ENCODE measurements at places on chromosomes 13 and 19.

GRCh38 chr13:72963762-72964161 is 95.0 kb upstream of the KLF5 start:
- DNase-seq: no peak

- DNase-seq: no peak
Observed at GRCh38 chr19:31583148-31583547, 233.9 kb upstream of the TSHZ3 start.

GRCh38 chr19:21751384-21751783 is 16.0 kb downstream of the ZNF100 start:
- DNase-seq: no peak

DNA sequence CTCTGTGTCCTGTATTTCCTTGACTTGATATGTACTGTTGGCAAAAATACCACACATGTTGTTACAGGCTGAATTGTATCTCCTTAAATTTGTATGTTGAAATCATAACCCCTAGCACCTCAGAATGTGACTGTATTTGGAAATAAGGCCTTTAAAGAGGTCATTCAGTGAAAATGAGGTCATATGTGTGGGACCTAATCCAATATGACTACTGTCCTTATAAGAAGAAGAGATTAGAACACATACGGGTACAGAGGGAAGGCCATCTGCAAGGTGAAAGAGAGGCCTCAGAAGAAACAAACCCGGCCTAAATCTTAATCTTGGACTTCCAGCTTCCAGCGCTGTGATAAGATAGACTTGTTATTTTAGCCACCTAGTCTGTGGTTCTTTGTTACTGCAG is 202.5 kb downstream of the NUFIP1 start:
- no peak for DNase-seq

DNA sequence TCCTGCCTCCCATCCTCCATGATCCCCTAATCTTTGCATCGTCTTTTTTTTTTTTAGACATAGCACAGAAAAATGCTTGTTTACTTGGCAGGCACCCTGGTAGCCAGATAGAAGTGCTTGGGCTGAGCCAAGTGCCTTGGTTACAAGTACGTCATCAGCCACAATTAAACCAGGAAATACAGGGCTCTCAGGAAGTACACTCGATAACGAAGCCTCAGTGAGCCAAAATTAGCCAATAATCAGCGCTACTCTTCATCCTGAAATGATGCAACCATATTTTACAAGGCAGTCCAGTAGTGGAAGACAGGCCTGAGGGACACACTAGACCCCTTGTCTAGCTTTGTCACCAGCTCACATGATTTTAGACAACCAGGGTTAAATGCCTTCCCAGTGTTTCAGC is 194.0 kb upstream of the NBEA start:
- DNase-seq: no peak

- no peak for DNase-seq
Observed at GRCh38 chr19:1470305-1471009, 8.6 kb downstream of the C19orf25 start.

- DNase-seq: no peak
Observed at GRCh38 chr13:92255526-92255925, 857.1 kb downstream of the GPC5 start.

GRCh38 chr13:47673009-47673850 is 327.8 kb downstream of the SUCLA2 start:
- peak; percentile 89 for DNase-seq

DNA sequence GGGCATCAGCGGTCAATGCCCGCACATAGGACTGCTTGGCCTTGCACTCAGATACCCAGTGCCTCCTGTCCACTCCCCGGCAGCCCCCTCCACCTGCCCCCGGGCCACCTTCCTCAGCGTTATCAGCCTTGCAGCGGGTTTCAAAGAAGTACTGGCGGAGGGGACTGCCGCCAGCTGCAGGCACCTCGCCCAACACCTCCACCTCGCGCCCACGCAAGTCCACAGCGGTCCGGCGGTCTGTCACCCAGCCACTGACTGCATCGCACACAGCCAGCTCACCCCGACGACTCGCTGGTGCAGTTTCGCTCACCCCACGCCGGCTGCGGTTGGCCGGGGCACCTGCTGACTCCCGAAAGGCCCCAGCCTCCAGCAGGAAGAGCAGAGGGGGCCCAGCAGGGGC is 3.2 kb downstream of the NTF4 start:
- no peak for DNase-seq

DNA sequence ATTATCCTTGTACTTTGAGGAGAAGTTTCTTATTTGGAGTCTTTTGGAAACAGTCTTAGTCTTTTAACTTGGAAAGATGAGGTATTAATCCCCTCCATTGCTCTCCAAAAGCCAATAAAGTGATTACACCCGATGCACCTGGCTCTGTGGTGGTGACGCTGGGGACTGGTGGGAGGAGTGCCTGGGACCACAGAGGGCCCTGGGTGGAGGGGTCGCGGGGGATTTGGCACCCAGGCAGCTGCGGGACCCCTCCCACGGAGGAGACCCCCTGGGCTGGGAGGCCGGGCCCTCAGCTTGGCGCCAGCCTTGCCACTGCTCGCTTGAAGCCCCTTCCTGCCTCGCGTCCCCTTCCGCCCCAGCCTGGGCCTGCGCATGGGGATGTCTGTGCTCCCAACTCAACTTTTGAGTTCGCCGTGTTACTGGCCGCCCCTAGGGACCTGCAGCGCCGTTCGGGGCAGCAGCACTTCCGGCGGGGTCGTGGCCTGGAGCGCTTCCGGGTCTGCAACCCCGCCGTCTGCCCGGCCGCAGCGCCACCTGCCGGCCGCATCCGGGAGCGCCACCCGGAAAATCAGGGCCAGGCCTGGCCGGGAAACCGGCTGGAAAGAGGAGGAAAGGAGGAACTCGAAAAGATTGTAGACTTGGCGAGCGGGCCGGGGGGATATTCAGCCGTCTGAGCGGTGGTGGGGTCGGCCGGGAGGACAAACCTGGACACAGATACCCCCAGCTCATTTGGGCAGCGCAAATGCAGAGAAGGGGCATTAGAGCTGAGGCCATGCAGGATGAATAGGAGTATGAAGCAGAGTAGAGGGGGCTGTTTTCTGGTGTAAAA is 8.4 kb downstream of the PEAK3 start:
- DNase-seq: no peak

DNA sequence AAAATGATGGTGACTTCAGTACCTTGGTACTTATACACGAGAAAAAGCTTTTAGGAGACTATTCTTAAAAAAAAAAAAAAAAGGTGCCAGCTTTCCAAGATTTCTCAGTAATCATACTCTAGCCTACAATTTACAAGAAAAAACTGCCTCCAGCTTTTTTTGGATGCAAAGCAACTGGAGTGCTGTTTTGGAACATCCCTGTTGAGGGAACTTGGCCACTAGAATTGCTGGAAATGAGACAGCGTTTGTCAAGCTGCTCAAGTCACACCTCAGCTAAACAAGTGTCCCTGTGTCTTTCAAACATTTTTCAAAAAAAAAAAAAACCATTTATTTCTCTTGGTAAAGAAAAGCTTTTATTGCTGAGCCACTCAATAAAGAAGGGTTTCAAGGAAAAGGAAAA is 413.1 kb upstream of the ARGLU1 start:
- DNase-seq: no peak

DNA sequence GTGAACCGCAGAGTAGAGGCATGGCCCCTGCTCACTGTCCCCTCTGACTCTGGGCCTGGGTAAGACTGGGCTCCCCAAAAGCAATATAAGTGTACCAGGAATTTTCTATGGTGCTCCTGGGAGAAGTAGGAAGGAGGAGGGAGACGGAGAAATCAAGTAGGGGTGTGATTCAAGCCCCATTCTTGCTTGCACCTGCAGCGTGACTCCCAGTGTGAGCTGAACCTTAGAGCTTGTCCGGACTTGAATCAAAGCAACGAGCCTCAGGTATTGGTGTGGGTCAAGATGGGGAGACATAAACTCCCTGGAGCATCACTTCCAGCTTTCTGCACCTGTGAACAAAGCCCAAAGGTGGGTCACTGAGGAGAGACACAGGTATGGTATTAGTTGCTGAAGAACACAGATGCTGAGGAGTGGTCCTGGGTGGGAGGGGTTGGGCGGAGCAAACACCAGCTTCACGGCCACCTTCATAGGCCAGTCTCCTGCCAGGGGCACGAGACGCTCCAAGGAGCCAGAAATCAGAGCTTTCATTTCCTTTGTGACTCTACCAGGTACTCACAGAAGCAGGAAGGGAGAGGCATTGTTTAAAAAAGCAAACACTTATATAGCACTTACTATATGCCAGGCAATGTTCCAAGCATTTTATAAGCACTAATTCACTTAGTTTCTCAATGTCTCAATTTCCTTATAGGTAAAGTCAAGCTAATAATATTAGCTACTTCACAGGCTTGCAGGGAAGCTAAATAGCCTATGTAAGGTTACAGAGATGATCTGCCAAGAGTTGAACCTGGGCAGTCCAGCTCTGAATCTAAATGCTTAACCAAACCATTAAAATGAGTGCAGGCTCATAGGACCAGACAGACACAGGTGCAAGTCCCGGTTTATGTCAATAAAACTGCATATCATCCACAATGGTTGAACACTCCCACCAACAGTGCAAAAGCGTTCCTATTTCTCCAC is 775.3 kb downstream of the UQCRFS1 start:
- DNase-seq: no peak

- DNase-seq: no peak
Observed at GRCh38 chr13:43074824-43075510, 51.6 kb downstream of the DNAJC15 start.

DNA sequence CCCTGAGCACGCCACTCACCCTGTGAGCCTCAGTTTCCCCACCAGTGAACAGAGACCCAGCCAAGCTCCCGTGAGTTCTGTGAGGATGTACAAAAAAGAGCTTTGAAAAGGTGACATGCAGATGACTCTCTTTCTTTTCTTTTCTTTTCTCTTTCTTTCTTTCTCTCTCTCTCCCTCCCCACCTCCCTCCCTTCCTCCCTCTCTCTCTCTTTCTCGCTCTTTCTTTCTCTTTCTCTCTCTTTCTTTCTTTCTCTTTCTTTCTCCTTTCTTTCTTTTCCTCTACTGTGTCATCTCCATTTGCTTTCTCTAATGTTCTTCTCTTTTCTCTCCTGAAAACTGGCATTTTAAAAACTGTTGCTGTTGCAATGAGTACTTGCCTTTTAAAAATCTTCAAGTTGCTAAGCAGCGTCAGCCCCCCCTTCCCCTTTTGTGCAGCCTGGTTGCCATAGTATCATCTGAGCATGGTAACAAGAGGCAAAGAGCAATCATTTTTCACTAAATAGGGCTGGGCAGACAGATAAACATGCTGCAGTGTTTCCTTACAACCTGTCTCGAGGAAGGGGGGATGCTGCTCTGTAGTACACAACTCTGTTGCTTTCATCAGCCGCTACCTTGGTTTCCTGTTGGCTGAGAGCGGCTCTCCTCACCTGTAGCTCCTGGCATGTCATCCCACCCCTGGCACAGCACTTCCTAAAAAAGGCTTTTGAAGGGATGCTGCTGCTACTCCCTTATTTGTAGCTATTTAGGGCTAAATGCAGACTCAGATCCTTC is 108.7 kb upstream of the MBNL2 start:
- no peak for DNase-seq

GRCh38 chr19:42067315-42067888 is 2.6 kb downstream of the GRIK5 start:
- DNase-seq: no peak

GRCh38 chr13:102825921-102826706 is 19.7 kb upstream of the ERCC5 start:
- DNase-seq: peak; percentile 81

DNA sequence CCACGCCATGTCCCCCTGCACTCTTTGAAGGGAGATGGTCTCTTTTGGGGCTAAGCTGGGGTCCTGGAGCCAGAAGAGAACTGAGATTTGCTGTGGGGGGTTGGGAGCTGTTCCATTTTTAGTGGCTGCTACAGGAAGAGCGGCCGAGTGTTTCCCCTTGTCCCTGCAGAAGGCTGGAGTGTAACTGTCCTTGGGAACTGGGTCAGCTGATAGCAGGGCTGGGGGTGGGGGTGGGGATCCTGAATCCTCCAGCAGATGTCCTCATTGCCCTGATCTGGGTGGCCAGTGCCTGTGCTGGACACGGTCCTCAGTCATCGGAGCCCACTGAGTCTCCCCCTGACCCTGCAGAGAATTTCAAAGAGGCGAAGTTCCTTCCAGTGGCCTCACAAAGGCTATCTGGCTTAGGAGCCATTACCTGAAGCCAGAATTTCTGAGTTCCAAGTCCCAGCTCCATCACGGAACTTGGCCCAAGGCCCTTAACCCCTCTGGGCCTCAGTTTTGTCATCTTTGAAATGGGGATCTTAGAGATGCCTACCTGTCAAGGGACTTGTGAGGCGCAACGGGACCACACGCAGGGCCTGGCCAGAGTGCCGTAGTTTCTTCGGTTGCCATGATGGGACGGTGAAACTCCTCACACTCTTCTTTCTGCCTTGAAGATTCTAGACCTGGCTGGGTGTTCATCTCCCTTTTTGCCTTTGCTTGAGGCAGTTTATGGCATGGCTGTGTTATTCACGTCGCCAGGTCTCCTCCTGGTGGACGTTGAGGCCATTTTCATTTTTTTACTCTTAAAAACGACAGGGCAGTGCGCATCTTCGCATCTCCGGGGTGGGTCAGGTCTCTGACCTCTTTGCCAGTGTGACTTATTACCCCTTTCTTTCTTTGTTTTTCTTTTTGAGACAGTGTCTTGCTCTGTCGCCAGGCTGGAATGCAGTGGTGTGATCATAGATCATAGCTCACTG is 51.9 kb downstream of the DNM2 start:
- no peak for DNase-seq

GRCh38 chr13:107867701-107868661 is 347.4 kb downstream of the LIG4 start:
- DNase-seq: no peak

GRCh38 chr13:94268661-94269060 is 210.8 kb downstream of the DCT start:
- DNase-seq: no peak

- no peak for DNase-seq
Observed at GRCh38 chr19:14536926-14537692, 7.7 kb downstream of the TECR start.

DNA sequence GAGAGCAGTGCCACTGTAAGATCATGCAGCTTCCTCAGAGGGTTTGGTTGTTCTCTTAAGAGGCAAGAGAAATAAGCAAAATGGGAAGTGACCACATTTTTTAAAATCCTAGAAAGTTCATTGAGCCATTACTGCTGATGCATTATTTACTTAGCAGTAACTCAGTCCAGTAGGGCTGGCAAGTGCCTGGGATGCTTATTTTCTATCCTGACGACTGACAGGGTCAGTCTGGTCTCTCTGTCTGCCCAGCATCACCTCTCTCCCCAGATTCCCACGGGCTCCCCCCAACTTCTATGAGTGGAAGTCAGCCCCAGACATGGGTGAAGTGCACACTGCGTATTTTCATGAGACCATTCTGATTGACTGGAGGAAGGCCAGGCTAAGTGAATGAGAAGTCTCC is 10.4 kb downstream of the SHISA2 start:
- DNase-seq: no peak

DNA sequence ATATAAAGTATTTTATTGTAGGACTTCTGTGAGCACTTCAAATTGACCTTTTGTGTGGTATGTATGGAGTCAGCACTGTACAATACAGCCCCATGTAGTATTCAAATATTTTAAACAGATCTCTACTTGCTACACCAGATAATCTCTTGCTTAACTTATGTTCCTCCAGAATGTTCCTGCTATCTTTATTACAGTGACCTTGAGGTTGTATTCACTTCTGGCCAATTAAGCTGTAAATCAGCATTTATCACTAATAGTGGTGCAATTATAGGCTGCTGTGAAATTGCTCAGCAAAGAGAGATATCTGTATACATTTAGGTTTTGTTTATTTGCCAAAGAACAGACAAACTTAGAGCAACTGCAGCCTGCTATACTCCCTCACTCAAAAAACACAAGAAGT is 1218.6 kb downstream of the PCDH17 start:
- no peak for DNase-seq

Data from fibroblast of skin of left biceps (primary cell).